ENCODE measurements at places on chromosomes 16 and 17. TPM values are rescaled to one million over a fixed set of nuclear protein-coding genes. Genes with fewer than 3 reads are reported as not detected.

The ACSM5 gene
- 54.2 TPM for total RNA-seq

The UNKL gene
- 12.5 TPM for total RNA-seq

The MYH11 gene
- 3.6 TPM for total RNA-seq

The NOD2 gene
- total RNA-seq = 0.74 TPM

Measured in right lobe of liver (tissue), 6 donors.